Neuronal stem cell (in vitro differentiated cells): ENCODE measurements at places on chromosomes 7 and 10.

- DNase-seq, result no peak
Observed at GRCh38 chr7:130458257-130458656, 17.4 kb upstream of the CEP41 start.

DNA sequence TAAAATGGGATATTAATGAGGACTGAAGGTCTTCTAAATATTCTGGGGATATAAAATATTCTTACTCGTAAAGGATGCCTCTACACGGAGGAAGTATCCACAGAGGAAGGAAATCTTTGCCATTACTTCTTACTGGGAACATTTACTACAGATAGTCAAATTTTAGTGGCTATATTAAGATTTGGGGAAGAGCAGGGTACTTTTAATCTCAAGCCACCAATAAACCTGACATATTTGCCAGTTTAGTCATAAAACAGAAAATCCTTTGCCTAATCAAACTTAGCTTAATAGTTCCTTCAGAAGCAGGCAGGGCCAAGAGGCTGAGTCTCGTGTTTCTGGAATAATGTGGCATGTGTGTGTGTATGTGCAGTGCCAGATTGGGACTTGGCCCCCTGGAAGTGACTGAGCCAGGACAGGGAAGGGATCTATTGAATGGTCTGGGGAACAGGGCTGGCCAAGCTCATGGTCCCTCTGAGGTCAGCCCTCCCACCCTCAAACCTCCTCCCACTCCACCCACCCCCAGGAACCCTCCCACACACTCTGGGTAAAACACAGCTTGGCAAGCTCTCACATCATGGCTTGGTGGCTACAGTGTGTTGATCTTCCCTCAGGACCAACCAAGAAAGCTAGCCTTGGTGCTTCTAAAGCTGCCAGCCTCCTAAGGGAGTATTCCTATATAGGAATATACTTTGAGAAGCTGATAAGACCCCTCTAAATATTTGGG is 1.6 kb upstream of the PIK3CG start:
- no peak for DNase-seq

DNA sequence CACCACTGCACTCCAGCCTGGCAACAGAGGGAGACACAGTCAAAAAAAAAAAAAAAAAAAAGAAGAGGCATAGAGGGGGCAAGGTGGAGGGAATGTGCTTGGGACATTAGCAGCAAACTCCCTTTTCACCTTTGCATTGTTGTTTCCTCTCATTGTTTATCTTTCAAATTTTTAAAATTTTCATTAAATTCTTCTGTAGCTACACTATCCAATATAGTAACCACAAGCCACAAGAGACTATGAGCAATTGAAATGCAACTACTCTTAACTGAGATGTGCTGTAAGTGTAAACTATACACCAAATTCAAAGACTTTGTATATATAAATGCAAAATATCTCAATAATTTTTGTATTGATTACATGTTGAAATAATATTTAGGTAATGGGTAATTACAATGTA is 43.4 kb downstream of the EBLN1 start:
- no peak for DNase-seq

- DNase-seq, result no peak
Observed at GRCh38 chr7:45525057-45525456, 49.1 kb upstream of the ADCY1 start.
